ENCODE measurements at places on chromosomes 11 and 22.

- DNase-seq, result no peak
Observed at GRCh38 chr22:47839595-47840227, 1077.3 kb downstream of the TBC1D22A start.

- no peak for DNase-seq
Observed at GRCh38 chr11:109349276-109350080, 72.5 kb upstream of the C11orf87 start.

- peak; percentile 24 for DNase-seq
Observed at GRCh38 chr11:34626393-34626792, 5.5 kb downstream of the EHF start.

DNA sequence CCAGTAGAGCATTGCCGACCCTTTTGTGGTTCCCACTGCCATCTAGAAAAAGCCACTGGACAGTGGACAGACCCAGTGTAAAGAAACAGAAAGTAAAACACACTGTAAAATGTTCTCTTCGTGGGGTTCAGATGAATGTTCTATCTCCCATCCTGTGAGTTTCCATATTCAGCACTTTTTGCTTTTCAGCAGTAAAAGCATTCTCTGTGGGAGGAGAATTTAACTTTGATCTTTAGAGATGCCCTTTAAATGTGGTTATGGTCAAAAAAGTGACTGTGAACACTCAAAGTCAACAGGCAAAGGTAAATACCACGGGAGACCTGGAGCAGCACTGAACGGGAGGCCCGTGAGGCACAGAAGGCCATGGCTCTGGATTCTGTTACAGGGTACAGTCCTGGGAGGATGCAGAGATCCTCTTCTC lies 53.9 kb downstream of the FLI1 start:
- no peak for DNase-seq

DNA sequence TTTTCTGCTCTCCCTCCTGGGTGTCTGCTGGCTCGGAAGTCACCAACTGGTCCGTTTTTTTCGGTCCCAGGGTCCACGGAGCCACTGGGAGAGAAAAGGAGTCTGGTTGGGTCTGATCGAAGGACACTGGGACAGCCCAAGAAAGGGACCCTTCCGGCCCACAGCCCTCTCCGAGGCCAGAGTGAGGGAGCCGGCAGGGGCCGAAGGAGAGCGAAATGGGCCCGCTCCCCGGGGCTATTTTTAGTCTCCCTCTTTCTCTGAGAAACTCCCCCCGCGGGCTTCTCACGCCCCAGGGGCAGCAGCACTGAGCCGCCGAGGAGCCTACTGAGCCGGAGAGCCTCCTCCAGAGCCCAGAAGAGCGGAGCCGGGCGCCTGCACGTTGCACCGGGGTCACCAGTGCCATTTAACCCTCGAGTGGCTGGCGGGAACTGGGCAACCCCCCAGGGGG lies 1.9 kb downstream of the ESAM start:
- no peak for DNase-seq

DNA sequence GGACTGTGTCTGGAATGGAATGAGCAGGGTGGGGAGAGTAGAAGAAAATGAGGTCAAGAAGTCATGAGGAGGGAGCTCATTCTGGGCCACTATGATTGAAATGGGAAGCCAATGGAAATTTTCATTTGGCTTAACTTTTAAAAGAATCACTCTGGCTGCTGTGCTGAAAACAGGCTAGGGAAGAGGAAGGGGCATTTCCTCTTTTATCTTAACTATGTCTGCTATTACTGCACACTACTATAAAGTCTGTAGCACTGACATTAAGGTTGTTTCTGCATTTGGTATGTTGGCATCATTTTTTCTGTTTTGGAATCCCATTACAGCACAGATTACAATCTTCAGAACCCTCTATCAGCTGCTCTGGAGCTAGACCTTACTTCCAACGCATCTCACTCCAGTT lies 8.2 kb downstream of the PATL1 start:
- DNase-seq, result no peak

GRCh38 chr22:35884529-35884928 lies 144.1 kb downstream of the RBFOX2 start:
- DNase-seq, result no peak

- DNase-seq, result peak; percentile 7
Observed at GRCh38 chr22:45008751-45009605, 827 bp downstream of the PHF21B start.

GRCh38 chr22:26287382-26288225 lies 118.3 kb downstream of the SEZ6L start:
- no peak for DNase-seq

DNA sequence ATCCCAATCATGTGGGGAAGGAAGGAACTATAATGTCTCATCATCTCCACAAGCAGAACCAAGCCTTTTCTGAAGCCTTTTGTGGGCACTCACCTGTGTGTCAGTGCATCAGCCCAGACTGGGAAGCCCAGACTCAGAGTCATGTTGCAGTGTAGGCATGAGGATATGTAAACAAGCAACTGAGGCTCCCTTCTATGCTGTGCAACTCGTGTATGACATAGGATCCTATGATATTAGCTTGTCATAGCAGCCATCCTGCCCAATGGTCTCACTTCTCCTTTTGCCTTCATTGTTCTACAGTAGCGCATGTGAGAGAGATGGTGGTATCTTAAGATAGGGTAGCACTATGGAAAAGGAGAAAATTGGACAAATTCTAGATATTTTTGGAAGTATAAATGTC lies 103.4 kb upstream of the OLFML1 start:
- DNase-seq, result no peak

GRCh38 chr11:64802370-64803157 lies 450 bp downstream of the MAP4K2 start:
- DNase-seq, result peak; percentile 53

DNA sequence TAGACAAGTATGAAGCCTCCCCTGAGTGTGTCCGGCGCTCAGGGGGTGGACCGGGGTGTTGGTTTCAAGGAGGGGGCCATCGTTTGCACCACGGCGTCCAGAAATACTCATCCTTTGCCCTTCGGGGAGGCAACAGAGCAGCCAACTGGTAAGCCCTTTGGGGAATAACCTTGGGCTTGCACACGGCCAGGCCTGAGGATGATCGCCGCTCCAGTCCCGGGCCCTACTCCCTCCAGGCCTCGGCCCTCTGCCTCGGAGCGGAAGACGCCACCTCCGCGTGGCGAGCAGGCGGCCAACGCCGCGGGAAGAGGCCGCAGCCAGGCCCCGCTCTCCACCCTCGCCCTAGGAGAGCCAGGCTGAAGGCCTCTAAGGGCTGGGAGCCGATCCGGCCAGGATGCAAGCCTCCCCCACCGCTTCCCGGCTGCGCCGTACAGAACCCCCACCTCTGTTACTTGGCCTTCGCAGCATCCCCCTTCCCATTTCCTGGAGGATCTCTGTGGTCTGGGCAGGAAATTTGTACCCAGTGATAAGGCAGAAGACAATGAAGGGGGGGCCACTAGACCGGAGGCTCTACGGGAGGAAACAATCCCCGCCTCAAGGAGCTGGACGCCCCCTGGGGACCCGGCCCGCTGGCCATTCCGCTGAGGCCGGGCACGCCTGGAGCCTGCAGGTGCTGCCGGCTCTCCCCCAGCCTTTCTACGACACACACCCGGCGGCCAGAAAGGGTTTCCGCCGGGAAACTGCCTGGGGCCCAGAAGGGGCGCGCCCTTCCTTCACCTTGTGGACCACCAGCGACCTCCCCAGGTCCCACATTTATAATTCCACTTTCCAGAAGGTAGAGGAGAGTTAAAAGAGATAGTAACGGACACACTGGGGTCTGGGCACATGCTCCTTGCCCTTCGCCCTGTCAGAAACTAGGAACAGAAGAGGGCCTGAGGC lies 2.6 kb downstream of the ESAM start:
- no peak for DNase-seq

DNA sequence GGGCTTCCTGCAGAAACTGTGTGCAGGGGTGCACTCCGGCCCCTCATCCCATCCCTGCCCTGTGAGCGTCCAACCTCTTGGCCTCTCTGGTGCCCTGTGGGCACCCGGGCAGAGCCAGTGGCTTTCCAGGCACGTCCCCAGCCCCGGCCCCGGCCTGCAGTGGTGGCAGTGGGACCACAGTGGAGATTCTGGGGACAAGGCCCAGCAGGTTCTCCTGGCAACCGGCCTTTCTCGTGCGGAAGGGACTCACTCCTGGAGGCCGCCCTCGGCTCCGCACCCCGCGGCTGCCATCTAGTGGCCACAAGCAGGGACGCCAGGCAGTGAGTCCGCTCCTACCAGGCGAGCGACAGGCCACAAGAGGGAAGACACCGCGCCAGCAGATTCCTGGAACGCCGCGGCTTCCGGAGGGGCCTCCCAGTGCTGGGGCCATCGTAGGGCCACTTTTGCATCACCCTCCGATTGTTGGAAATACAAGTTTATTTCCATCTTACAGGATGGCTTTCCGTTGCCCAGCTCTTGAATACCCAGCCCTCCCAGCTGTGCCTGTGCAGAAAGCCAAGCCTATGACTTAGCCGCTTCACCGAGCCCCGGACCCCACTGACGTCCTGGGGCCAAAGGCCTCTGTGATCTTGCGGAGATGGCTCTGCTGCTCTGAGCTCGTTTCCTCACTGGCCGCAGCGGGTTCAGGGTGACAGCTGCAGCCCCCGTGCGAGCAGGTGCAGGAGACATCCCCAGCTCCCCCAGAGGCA lies 357.3 kb downstream of the CTTN start:
- peak; percentile 77 for DNase-seq

- no peak for DNase-seq
Observed at GRCh38 chr11:92625894-92626293, 343.6 kb upstream of the MTNR1B start.

GRCh38 chr11:117823946-117824420 lies 561 bp downstream of the FXYD2 start:
- DNase-seq, result no peak

DNA sequence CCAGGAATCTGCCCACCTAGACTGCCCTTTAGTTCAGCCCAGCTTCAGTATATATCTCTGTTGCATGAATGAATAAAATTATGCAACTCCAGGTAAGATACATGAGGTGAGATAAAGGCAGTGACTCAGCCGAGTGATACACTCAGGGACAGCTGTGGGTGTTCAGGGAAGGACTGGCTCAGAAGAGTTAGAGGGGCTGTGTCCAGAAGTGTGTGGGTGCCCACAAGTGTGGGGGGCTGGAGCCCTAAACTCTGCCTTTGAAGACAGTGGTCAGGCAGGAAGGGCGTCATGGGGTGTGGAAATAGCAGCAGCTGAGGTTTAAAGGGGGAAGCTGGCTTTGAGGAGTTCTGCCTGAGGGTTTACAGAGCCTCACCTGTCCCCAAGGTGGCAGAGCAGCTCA lies 8.3 kb downstream of the FTH1 start:
- no peak for DNase-seq

- DNase-seq, result no peak
Observed at GRCh38 chr22:22026157-22026831, 43.7 kb upstream of the TOP3B start.

- DNase-seq, result no peak
Observed at GRCh38 chr11:67632175-67632981, 2.6 kb upstream of the NUDT8 start.

Data from activated CD4-positive, alpha-beta T cell treated with anti-CD3 and anti-CD28 coated beads, Interleukin-2, Interleukin-6, amounts not matched to agents 100 ng/mL and 50 ng/mL, durations not matched to agents 16 hours and 8 hours (primary cell).